Activated T-cell treated with anti-CD3 and anti-CD28 coated beads, Interleukin-2, amount 50 U/mL, for 72 hours (primary cell): ENCODE measurements at places on chromosomes 4 and X.

DNA sequence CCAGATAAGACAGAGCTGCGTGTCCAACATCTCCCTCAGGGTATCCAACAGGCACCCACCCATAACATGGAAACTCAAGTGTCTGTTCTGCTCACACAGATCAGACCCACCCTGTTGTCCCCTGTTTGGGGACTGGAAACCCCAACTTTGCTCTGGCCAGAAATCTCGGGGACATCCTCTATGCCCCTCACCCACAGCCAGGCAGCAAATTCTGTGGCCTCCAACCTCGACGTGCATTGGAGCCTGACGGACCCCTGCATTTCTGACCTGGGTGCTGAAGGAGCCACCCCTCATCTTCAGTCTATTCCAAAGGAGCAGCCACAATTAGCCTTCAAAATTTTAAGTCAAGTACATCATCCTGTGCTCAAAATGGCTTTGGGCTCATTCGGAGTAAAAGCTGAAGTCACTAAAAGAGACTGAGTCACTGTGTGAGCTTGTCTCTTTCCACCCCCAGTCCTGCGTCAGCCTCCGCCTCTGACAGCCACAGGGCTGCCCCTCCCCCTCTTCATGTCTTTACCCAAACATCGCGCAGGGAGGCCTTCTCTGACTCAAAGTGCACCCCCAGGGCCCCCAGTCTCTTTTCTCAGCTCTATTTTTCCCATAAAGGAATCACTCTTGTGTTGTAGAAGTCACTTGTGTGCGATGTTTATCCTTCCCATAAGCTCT lies 24.4 kb upstream of the PDE6B start:
- DNase-seq = peak; percentile 78

DNA sequence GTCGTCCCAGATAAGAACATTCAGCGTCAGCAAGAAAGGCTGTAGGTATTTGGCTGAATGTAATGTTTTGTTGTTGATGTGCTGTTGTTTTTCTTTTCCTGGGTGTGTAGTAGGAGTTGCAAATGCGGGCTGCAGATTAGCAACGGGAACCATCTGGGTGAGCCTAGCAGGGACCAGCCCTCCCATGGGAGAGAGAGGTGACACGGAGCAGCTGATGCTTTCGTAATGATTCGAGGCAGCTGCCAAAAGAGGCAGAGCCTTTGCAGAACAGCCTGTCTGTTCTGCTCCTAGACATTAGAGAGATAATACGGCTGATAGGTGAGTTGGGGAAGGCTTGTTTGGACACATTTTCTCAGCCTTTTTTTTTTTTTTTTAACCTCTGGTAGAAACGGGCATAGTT lies 25.3 kb downstream of the ARSF start:
- no peak for DNase-seq

DNA sequence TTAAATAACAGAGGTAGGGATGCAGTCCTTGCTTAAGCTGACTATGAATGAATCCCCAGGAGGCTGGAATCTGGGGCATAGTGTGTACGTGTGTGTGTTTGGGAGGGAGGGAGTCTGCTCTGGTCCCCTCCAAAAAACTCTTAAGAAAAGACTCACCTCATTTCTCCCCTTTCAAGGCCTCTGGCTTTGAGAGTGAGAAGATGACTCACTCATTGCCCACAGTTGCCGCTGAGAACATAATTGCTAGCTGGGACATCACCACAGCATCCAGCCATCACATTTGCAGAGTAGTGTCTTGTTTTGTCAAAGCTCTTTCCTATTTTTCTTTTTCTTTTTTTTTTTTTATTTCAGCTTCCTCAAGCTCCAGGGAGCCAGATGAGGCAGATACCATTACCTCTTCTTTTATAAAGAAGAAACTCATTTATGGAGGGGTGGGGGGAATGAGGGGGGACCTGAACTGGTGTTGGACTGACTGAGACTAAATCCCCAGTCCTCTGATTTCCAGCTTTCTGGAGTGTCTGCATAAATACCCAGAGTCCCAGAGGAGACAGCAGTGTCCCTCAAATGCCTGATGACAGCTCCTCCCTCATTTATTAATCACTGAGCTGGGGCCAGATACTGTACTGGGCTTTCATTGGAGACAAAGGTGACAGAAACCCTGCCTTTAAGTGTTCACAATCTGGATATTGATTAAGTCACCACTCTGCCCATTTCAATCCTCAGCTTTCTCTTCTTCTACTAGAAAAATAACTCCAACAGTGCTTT lies 61.9 kb upstream of the LAS1L start:
- DNase-seq = peak; percentile 46

- DNase-seq = no peak
Observed at GRCh38 chr4:181971411-181971810, 271.8 kb upstream of the TENM3 start.

DNA sequence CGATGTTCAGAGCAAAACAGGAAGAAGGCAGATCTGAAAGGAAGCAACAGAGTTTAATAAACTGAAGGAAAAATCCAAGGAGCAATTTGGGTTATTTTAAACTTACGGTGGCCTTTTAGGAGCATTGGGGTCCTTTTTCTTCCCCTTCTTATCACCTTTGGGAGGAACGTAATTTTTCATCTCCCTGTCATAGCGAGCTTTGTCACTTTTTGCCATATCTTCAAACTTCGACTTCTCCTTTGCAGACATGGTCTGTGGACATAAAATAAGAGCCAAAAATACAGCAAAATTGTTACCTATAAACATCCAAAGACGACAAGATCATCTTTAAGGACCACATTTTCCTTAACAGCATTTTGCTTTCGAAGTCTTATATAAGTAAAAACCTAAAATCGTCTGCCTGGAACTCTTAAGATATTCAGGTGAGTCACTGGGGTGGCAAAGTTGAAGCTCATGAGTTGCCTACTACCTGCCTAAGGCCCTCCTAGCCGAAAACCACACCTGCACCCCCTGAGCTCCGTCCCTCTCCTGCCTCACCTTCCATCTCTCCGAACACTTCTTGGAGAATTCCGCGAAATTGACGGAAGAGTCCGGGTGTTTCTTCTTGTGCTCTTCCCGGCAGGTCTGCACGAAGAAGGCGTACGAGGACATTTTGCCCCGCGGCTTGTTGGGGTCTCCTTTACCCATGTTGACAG lies 1.0 kb downstream of the HMGB2 start:
- peak; percentile 16 for DNase-seq

GRCh38 chrX:7996414-7996813 lies 69.2 kb upstream of the PNPLA4 start:
- DNase-seq = peak; percentile 5

- no peak for DNase-seq
Observed at GRCh38 chr4:78923464-78924312, 15.6 kb downstream of the PAQR3 start.

DNA sequence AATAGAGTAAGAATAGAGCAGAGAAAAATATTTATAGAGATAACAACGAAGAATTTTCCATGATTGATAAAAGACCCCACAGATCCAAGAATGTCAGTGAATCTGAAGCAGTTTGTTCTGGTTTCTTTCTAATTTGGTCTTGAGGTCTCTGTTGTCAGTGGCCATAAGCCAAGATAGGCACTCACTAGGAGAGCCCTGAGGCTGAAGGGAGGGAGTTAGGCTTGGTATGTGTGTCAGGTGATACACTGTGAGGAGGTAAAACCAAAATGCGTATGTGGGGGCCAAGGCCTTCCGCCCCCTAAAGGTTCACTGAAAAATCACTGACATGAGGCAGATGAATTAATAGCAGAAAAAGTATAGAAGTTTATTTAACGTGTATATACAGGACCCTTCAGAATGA lies 382.3 kb upstream of the HTR2C start:
- no peak for DNase-seq

- peak; percentile 4 for DNase-seq
Observed at GRCh38 chrX:46754586-46755061, 4.3 kb downstream of the SLC9A7 start.

DNA sequence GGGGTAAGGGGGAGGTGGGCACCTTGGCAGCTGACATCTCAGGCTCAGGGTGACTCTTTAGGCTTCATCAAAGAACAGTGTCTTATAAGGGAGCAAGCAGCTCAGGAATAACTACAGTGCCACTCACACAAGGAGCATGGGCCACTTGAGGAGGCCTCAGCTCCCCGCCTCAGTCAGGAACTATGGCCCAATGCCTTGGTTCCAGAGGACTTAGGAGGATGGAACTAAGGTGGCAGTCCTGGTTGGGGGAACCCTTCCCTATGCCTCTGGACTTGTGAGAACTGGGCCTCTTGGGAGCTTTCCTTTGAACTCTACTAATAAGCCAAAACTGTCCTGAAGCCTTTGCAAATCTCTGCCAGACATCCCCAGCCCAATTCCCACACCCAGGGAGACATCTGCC lies 160.6 kb downstream of the EFNB1 start:
- DNase-seq = no peak

GRCh38 chr4:60805500-60806313 lies 394.4 kb upstream of the ADGRL3 start:
- no peak for DNase-seq

GRCh38 chrX:20654596-20655106 lies 387.9 kb upstream of the RPS6KA3 start:
- DNase-seq = no peak

DNA sequence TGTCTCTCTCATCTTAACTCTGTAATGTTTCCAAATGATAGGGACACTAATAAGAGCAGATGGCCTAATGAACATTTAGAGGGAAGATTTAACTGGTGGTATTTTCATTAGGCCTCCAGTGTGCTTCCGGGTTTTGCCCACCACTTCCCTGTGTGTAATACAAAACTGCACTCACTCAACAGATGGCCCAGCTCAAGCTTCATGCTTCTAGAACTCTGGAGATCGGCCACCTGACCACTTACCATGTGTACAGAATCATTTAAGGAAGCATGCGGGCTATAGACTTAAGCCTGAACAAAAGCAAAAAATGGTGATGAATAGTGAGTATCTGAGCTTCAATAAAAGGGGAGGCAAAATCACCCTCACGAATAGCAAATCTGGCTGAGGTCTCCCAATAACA lies 89.3 kb downstream of the SH2D1A start:
- no peak for DNase-seq

- DNase-seq = no peak
Observed at GRCh38 chr4:1021386-1022050, 10.1 kb downstream of the FGFRL1 start.

DNA sequence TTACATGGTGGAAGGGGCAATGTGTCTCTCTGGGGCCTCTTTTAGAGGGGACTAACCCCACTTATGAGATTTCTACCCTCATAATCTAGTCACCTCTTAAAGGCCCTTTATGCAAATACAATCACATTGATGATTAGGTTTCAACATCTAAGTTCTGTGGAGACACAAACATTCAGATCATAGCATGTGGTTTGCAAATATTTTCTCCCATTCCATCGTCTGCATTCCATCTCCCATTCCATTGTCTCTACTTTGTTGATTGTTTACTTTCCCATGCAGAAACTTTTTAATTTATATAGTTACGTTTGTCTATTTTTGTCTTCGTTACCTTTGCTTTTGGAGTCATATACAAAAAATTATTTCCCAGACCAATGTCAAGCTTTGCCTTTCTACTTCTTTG lies 927.5 kb upstream of the INTU start:
- no peak for DNase-seq

- DNase-seq = no peak
Observed at GRCh38 chr4:31803526-31804195, 1083.5 kb downstream of the PCDH7 start.

GRCh38 chr4:137768881-137769280 lies 236.6 kb upstream of the PCDH18 start:
- DNase-seq = no peak

DNA sequence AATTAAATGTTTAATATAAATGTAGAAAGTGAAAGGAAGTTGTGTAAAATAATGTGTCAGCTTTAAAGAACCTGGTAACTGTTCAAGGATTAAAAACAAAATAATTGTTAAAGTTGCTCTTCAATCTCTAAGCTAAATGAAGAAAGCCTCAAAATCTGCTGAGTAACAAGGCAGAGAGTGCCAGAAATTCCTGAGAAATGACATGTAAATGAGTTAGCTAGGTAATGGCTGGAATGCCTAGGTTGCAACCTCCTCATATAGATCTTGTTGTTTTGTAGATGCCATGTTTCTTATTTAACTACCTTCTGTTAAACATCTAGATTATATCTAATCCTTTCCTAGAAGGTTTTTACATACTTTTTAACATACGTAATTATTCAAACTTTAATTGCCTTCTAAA lies 763.6 kb upstream of the AGA start:
- DNase-seq = no peak

GRCh38 chr4:148101235-148101634 lies 341.0 kb downstream of the NR3C2 start:
- no peak for DNase-seq

DNA sequence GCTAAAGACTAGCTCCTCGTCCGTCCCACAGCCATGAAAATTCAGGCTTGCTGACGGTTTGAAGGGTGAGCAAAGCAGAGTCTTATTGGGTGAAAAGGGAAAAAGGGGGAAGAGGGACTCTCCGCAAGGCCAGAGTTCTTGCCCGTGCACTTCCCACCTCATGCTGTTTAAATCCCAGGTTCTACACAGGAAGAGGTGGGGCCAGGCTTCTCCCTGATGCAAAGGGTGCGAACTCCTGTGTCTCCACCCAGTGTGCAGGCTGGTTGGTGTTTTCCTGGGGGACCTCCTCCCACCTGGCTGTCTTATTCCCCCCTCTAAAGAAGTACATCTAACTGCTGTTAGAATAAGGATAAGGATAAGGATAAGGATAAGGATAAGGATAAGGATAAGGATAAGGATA lies 18.0 kb upstream of the LANCL3 start:
- DNase-seq = no peak

GRCh38 chr4:180953572-180953971 lies 1289.6 kb upstream of the TENM3 start:
- DNase-seq = no peak

GRCh38 chrX:84219551-84219950 lies 31.6 kb upstream of the RPS6KA6 start:
- DNase-seq = no peak

DNA sequence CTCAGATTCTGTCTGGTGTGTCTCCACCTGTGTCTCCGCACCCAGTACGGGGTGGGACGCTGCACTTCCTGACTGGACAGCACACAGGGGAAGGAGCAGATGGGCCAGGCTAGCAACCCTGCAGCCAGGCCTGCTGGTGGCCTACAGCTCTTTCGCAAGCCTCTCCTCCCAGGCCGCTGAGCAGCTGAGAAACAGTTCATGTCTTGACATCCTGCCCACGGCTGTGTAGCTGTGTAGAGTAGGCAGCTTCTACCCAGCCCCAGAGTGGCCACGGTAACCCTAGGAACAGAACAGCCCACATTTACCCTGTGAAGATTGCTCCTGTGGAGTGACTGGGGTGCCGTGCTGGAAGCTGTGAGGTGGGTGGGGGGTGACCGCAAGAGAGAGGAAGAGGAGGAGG lies 38.9 kb downstream of the CCNQ start:
- no peak for DNase-seq

DNA sequence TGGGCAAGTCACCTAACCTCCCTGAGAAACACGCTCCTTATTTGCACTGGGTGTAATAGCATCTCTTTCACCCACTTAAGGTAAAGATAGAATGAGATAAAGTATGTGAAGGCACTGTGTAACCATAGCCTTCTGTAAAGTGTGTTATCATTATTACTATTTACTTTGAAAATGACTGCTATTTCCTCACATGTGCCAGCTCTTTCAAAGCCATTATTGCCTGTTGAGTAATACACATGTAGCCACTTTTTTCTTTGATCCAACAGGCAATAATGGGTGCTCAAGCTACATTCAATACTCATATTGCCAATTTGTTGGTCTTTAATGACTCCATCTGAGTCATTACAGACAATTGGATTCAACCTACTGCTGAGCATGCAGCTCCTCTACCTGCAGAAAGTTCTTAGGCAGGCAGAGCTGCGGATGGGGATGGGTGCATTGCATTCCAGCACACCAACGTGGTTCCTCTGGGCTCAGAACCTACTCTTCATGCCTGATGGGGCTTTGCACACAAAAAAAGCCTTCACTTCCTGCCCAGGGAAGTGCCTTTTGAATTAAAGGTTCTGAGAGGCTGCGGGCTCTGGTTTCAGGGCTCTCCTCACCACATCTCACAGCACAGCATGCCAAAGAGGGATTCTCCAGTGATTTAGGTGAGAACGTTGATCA lies 9.7 kb downstream of the PTCHD1 start:
- DNase-seq = no peak
